ENCODE measurements at places on chromosomes 3 and 15.

DNA sequence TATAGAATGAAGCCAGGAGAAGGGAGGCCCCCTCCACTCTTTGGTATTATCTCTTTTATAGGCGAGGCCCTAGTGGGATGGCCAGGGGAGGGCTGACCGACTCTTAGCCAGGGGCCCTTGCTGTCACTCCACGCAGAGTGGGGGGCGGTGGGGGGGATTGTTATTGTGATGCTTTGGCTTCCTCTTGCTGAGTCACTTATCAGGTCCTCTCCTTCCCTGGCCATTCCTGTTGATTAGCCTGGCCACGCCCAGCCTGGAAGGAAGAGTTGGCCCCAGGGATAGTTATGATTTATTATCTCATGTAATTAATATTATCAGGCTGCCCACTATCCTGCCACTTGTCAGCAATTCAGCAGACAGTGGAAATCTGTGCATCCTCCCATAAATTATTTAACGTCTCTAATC lies 25.5 kb upstream of the SKOR1 start:
- no peak for DNase-seq

DNA sequence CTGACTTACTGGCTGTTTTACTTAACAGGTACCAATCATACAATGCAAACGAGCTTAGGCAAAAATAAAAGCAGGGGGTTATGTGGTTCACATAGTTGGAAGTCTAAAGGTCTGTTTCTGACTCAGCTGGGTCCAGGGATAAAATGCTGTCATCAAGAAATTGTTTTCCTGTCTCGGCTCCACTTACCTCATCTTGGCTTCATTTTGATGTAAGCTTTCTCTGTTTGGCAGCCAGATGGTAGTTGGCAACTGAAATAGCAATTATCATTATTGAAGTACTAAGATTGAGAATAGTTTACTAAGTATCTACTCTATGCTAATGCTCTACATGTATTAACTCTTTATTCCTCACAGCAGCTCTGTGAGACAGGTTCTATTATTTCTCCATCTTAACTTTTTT lies 36.8 kb upstream of the CNTN3 start:
- DNase-seq, result no peak

GRCh38 chr15:68712886-68713285 lies 107.8 kb downstream of the ANP32A start:
- no peak for DNase-seq

- no peak for DNase-seq
Measured at GRCh38 chr3:111737047-111737705, 121.9 kb upstream of the PHLDB2 start.

GRCh38 chr15:62752657-62753517 lies 289.7 kb upstream of the TPM1 start:
- no peak for DNase-seq

DNA sequence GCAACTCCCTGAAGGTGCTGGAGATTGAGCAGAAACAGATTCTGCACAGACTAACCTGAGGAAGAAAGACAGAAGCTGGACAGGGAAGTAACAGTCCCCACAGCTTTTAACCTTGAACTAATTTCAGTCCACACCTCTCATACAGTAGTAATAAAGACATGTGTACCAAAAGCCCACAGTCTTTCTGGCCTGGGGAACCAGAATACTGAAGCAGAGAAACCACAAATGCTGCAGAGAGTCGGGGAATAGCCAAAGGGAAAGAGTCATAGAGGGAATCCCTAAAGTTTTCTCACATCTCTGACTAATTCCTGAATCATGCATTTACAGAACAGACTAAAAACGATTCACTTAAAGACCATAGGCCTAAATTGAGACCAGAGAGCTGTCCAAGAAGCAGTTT lies 503.4 kb upstream of the NECTIN3 start:
- DNase-seq, result no peak

- no peak for DNase-seq
Measured at GRCh38 chr3:37582086-37582485, 279.6 kb upstream of the CTDSPL start.

- no peak for DNase-seq
Measured at GRCh38 chr15:25170113-25170731, 215.4 kb downstream of the SNRPN start.

DNA sequence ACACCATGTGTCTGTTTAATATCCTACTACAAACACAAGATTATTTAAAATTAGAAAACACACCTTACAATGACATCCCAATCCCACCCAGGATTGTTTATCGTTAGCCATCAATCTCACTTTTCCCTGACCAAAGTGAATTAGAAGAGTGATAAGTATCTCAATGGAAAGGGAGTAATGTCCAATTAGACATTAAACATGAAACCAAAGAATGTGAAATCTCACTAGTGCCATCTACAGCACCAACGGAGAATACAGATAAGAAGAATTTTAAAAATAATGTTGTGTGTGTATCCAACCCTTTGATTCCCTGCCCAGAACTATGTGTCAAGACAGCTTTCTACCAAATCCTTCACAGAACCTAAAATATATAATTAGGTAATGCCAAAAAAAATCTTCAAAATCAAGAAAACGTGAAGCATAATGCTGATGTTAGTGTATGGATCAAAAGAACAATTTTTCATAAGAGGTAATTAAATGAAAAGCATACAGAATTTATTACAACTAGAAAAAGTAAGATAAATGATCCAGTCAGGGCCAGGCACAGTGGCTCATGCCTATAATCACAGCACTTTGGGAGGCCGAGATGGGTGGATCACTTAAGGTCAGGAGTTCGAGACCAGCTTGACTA lies 64.2 kb downstream of the SCAPER start:
- no peak for DNase-seq

GRCh38 chr3:89025185-89025584 lies 82.2 kb upstream of the EPHA3 start:
- DNase-seq, result no peak

DNA sequence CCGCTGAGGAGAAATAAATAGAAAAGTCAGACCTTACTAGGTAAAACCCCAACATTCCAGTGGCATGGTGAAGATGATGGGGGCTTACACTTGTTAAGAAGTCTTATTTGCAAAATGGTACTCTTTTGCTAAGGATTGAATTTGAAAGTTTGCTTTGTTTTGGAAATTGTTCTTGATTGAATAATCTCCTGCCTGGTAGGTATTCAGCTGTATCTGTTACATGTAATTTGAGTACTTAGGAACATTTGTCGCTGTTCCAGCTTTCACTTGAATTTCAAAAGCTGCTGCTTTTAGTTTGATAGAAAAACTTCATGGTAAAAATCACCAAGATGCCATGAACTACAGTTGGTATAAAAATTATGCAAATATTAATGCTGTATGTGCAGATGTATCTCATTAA lies 44.6 kb downstream of the TFG start:
- DNase-seq, result no peak
